ENCODE measurements at places on chromosomes 13 and 19. TPM values are rescaled to one million over a fixed set of nuclear protein-coding genes. Genes with fewer than 3 reads are reported as not detected.

PSG7 gene
- total RNA-seq = not detected

CELF5 gene
- total RNA-seq = not detected

CERS4 gene
- total RNA-seq = 1.5 TPM

UPK1A gene
- not detected for total RNA-seq

AP1M2 gene
- total RNA-seq = 0.29 TPM
